Endodermal cell (in vitro differentiated cells): ENCODE measurements at places on chromosomes 7 and 10.

DNA sequence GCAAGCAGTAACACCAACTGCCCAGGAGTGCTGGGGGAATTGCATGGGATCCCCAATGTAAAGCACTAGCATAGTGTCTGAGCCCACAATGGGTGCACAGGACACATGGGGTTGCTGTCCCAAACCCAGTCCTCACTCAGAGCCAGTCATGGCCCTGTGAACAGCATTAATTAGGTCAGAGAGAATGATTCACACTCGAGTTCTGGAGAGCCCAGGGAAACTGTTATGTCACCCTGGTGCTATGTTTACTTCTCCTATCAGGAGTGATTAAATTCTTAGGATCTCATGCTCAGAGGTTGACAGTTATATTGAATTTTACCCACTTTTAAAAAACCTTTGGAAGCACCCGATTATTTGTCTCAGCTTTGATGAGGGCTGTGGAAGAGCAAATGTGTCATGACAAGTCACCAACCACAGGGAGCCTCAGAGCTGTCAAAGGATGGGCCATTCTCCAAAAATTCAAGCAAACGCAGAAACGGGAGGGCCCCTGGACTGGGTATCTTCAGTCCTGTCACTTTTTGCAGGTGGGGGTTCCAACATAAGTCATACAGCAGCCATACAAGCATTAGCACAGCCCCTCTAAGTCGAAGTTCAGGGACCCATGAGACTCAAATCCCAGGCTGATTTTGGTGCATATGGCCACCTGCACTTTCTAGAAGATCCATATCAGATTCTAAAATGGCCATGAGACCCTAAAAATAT, 1.3 kb upstream of the RASSF4 start:
- peaks cover 5% of the 10 kb centered on the region for H3K4me1 ChIP-seq
- DNase-seq: peak; percentile 38
- H3K36me3 ChIP-seq: no peaks in the 10 kb centered on the region
- peak overlapping the region; percentile 94 for H3K4me3 ChIP-seq
- H3K27me3 ChIP-seq: peaks cover 9% of the 10 kb centered on the region
- no peak overlapping the region for H3K27ac ChIP-seq

DNA sequence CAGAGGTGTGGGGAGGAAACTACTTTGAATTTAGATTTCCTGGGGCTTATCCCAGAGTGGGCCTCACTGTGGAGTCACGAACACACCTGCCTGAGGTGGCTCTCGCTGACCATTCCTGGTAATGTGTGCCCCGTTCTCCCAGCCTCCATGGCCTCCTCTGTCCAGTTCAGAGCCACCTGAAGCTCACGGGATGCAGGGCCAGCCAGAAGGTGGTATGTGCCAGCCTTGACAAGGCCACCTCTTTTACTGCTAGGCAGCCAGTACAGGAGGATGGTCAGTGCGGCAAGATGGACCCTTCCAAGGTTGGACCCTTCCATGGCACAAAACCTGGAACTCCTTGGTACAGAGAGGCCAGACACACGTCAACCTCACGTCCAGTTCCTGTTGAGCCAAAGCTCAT, 210.3 kb downstream of the DNAJB6 start:
- peak; percentile 11 for DNase-seq
- H3K4me3 ChIP-seq: no peak overlapping the region

DNA sequence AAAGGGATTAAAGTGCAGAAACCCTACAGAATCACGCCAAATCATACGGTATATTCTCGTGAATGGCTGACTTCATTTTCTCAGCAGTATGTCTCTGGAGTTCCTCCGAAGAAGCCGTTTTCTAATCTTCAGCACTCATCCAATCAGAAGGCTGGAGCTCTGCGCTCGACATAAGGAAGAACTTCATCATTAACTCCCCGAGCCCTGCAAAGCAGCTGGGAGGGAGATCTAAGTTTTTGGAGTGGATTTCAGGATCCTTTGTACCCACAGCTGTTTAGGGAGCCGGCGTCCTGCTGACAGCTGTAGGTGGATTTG, 40.7 kb upstream of the SDK1 start:
- H3K27me3 ChIP-seq: peaks cover 57% of the 10 kb centered on the region
- H3K4me1 ChIP-seq: peaks cover 13% of the 10 kb centered on the region
- no peaks in the 10 kb centered on the region for H3K36me3 ChIP-seq
- no peak overlapping the region for H3K4me3 ChIP-seq
- no peak overlapping the region for H3K27ac ChIP-seq

DNA sequence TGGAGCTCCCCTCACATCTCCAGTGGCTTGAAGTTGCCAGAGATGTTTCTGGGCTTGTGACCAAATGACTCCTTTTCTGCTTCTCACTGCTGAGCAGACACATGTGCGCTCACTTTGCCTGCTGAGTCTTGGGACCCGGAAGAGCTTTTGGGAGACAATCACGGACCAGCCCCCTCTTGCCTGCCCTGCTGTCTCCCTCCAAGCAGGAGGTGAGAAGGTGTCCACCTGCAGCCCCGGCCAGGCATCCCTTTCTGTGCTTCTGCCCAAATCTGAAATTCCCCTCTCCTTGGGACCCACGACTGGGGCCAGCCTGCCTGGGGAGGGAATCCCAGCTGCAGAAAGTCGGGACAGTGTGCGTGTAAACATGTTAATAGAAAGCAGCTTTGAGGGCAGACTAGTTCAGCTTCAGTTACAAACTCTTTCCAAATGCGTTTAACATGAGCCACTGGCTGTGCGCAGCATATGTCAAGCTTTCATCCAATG, 31.7 kb downstream of the HTRA1 start:
- H3K4me3 ChIP-seq: no peak overlapping the region
- peaks cover 11% of the 10 kb centered on the region for H3K27me3 ChIP-seq

GRCh38 chr10:87842220-87842641, 21.1 kb downstream of the KLLN start:
- no peak for DNase-seq
- H3K27me3 ChIP-seq: no peaks in the 10 kb centered on the region
- H3K4me1 ChIP-seq: no peaks in the 10 kb centered on the region
- H3K36me3 ChIP-seq: no peaks in the 10 kb centered on the region
- no peak overlapping the region for H3K4me3 ChIP-seq
- H3K27ac ChIP-seq: no peak overlapping the region

GRCh38 chr10:46062723-46063428, 16.8 kb upstream of the MSMB start:
- no peaks in the 10 kb centered on the region for H3K36me3 ChIP-seq
- H3K27ac ChIP-seq: no peak overlapping the region
- no peaks in the 10 kb centered on the region for H3K4me1 ChIP-seq
- H3K4me3 ChIP-seq: no peak overlapping the region
- DNase-seq: peak; percentile 17

- no peaks in the 10 kb centered on the region for H3K36me3 ChIP-seq
- H3K4me3 ChIP-seq: peak within 1 kb of the TSS; percentile 89
- DNase-seq: peak; percentile 82
- H3K27me3 ChIP-seq: peaks cover 10% of the 10 kb centered on the region
These were observed at the start of gene FOXK1 for GRCh38 chr7:4681886-4682620. TSS of gene FOXK1 (plus strand) at chr7:4682295. CDS start at chr7:4682309, 14 bp downstream.

- no peak overlapping the region for H3K27ac ChIP-seq
- no peak for DNase-seq
- no peak overlapping the region for H3K4me3 ChIP-seq
- no peaks in the 10 kb centered on the region for H3K27me3 ChIP-seq
- no peaks in the 10 kb centered on the region for H3K4me1 ChIP-seq
- no peaks in the 10 kb centered on the region for H3K36me3 ChIP-seq
These were observed 44.8 kb downstream of the FOXL3 start for GRCh38 chr7:334618-335357.

DNA sequence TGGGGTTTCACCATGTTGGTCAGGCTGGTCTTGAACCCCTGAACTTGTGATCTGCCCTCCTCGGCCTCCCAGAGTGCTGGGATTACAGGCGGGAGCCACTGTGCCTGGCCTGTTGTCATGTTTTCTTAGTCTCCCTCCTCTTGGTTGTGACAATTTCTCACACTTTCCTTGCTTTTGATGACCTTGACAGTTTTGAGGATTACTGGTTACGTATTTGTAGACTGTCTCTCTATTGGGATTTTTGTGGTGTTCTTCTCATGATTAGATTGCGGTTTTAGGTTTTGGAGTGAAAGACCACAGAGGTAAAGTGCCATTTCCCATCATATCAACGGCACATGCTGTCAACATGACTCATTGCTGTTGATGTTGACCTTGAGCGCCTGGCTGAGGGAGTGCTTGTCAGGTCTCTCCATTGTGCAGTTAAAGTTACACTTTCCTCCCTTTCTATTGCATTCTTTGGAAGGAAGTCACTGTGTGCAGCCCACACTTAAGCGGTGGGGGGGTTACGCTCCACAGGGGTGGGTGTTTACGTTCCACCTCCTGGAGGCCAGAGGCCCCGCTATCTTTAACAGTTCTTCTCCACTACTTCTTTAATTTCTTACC, 10.8 kb downstream of the NEURL1 start:
- DNase-seq: peak; percentile 78
- no peaks in the 10 kb centered on the region for H3K4me1 ChIP-seq
- no peaks in the 10 kb centered on the region for H3K36me3 ChIP-seq

DNA sequence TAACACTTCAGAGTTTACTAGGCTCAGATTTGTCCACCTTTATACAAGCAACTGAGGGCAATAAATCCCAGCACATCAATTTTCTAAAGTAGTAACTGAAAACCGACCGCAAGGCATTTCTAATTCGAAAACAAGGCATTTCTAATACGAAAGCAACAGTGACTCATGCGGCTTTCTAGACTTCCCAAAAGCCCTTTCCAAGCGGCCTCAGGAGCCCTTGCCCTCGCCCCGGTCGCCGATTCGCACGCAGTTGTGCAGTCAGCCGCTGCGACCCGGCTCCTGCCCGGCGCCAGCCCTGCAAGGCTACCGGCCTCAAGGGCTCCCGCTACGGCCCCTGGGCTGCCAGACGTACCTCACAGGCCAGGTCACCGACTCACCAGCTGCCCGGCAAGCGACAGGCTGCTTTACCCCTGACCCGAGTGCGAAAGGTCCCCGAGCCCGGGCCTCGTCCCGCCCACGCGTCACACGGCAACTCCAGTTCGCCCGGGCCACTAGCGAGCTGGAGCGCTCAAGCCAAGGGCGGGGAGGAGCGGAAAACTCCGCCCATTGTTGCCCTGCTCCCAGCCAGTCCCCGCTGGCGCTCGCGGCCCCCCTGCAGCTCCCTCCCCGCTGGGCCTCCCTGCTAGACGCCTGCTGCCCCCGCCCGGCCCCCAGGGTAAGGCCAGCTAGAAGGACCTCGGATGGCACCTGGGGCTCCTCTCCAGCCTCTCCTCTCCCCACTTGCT, 7.3 kb downstream of the NCOA4 start:
- H3K4me1 ChIP-seq: peaks cover 25% of the 10 kb centered on the region
- no peaks in the 10 kb centered on the region for H3K27me3 ChIP-seq
- H3K4me3 ChIP-seq: peak overlapping the region; percentile 83
- peaks cover 41% of the 10 kb centered on the region for H3K36me3 ChIP-seq
- DNase-seq: peak; percentile 96

DNA sequence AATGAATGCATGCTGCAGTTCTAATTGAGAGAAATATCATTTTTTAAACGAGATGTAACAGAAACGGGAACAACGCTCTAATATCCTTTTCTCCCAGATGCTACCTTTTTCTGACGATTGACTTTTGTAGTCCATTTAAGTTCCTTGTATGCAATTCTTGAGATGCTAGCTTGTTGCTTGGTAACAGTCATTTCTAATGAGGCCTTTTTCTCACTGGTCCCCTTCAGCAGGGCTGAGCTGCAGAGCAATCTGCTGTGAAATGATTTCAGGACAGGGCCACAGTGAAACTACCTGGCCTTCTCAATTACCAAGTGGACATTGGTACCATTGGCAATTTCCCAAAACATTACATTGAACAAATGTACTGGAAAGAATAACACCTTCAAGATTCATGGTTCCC, 26.2 kb upstream of the FOXK1 start:
- peak overlapping the region; percentile 45 for H3K27ac ChIP-seq
- H3K36me3 ChIP-seq: no peaks in the 10 kb centered on the region
- no peak overlapping the region for H3K4me3 ChIP-seq
- H3K4me1 ChIP-seq: no peaks in the 10 kb centered on the region

DNA sequence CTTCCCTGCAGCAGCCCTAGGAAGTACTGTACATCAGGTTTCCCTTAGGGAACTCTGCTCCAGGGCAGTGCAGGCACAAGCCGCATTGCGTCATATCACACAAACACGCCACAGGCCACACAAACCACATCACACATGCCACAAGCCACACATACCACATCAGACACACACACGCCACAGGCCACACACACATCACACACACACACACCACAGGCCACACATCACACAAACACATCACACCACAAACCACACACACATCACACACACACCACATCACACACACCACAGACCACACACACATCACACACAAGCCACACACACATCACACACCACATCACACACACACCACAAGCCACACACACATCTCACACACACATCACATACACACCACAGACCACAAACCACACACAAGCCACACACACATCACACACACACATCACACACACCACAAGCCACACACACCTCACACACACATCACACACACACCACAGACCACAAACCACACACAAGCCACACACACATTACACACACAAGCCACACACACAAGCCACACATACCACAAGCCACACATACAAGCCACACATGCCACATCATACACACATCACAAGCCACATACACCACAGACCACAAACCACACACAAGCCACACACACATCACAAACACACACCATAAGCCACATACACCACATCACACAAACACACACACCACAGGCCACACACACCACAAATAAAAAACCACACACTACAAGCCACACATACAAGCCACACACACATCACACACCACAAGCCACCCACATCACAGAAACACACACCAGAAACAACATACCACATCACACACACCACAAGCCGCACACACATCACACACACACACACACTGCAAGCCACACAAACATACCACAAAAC, 53.4 kb downstream of the TMEM209 start:
- no peak overlapping the region for H3K27ac ChIP-seq
- H3K27me3 ChIP-seq: no peaks in the 10 kb centered on the region
- H3K4me3 ChIP-seq: no peak overlapping the region
- H3K4me1 ChIP-seq: no peaks in the 10 kb centered on the region
- DNase-seq: no peak
- no peaks in the 10 kb centered on the region for H3K36me3 ChIP-seq

GRCh38 chr7:151758622-151759540, 118.0 kb downstream of the PRKAG2 start:
- H3K27ac ChIP-seq: no peak overlapping the region
- DNase-seq: no peak
